ENCODE measurements at places on chromosomes 16 and 17.

GRCh38 chr17:51298508-51299371, 38.4 kb downstream of the UTP18 start:
- DNase-seq, result no peak

DNA sequence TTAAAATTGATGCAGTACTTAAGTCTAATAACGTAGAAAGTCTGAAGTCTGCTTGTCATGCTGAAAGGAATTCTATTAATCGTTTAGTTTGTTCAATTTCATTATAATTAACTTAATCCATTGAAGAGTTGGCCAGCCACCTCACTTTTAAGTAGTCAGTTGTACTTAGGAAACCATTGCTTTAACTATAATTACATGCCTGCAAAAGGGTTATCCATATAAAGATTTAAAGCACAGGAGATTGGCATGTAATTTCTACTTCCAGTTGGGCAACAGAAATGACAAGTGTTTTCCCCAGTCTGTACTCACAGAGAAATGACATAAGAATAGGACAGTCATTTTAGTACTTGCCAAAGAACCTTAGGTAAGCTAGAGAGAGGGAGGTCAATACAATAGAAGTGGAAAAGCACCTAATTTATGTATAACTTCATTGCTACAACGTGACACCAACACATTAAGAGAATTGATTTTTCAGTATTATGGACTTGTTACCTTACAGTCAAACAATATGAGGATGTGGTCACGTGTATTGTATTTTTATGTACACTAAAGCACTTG, 3.7 kb upstream of the USP32 start:
- DNase-seq, result no peak

DNA sequence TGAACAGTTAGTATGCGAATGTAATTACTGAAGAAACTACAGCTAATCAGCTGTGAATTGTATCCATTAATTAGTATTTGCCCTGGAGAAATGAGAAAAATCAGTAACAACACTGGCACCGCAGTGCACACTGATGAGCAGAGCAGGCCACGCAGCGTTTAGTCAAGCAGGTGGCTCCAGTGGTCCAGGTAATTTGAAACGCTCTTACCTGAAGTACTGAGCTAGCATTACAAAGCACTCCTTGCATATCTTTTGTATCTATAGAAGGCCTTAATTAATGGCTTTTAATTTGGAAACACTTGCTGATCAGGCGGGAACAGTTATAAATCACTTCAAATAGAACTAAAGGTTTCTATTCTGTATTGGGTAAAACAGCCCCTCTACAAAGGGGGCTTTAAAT, 76.4 kb downstream of the TOX3 start:
- no peak for DNase-seq

- no peak for DNase-seq
Observed at GRCh38 chr16:81350306-81350615, 35.5 kb downstream of the GAN start.

DNA sequence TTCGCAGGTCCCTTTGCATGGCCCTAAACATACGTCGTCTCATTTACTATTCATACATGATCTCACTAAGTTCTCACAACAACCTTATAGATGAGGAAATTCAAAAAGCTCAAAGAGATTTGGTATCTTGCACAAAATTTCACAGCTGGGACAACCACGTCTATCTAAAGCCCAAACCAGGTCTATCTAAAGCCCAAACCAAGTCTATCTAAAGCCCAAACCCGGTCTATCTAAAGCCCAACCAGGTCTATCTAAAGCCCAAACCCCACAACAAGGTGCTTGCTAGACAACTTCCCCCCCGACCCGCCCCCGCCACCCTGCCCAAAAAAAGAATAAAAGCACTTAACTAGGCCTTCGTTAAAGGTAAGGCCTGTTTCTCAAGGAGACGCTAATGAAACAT, 174.9 kb downstream of the VPS53 start:
- no peak for DNase-seq

DNA sequence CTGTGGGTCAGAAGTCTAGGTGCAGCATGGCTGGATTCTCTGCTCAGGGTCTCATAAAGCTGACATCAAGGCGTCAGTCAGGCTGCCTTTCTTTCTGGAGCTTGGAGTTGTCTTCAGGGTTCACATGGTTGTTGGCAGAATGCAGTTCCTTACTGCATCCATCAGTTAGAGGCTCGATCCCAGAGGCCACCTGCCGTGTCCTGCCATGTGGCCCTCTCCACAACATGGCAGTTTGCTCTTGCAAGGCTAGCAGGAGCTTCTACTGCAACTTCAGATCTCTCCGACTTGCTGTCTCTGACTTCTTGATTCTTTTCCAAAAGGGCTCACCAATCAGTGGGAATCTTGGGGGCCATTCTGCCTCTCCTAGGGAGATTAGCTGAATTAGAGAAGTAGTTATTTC, 11.9 kb downstream of the PITPNC1 start:
- DNase-seq, result no peak

- no peak for DNase-seq
Observed at GRCh38 chr16:86317813-86318650, 192.3 kb upstream of the FOXF1 start.

DNA sequence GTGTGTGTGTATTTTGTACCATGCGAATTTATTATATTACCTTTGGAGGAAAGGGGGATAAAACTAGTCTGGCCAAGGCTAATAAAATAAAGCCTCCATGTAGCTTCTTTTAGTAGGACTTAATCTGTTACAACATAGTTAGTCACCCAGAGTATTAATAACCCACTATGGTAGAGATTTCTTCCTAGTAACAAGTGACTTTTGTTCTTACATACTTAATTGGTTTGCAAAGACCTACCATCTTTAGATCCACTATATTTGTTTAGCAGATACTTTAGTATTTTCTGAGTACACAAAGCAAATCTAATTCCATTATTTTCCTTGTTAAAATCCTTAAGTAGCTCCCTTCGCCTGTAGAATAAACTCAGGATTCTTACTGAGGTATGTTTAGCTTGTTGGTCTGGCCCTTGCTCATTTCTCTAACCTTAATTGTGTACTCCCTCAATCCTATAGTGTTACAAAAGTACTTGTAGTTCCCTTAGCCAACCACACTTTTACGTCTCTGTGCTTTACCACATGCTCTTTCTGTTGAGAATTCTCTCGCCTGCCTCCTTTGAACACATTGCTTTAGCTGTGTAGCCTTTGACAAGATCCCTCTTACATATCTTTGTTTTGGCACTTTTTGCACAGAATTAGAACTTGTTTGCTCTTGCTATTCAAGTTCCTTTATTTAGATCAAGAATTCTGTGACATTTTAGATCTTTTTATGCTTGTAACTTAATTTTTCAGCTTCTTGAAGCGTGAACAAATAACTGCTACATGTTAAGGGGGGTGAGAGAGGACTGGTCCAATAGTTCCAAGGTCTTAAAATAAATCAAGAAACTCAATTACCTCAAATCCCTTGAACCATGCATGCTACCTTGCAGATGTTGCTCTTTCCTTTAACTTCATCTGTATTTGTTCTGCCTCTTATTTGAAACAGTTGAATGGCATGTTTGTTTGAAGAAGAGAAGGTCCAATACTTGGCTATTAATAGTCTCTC, 23.8 kb downstream of the CLTC start:
- no peak for DNase-seq

GRCh38 chr16:1348926-1349325, 2.8 kb downstream of the TSR3 start:
- no peak for DNase-seq

- DNase-seq, result no peak
Observed at GRCh38 chr16:82660075-82660645, 33.4 kb downstream of the CDH13 start.

GRCh38 chr17:65572186-65572580, 10.7 kb upstream of the AXIN2 start:
- no peak for DNase-seq

- DNase-seq, result peak; percentile 96
Observed at GRCh38 chr16:24516900-24517669, 22.3 kb upstream of the RBBP6 start.

- DNase-seq, result no peak
Observed at GRCh38 chr17:10741416-10742135, 11.8 kb upstream of the TMEM220 start.

DNA sequence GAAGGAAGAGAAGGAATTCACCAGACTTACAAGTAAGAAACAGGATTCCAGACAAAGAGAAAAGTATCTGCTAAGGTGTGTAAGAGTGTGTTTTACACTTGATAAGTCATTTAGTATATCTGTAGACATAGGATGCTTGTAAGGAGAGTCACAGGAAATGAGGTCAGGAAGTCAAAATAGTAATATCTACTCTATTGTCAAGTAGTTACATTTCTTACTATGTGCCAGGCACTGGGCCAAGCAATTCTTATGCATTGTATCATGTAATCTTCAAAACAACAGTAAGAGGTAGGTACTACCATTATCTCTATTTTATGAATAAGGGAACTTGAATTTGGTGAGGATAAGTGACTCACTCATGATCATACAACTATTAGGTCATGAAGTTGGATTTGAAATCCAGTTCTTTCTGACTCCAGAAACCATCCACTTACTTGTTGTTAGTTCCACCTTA, 129.1 kb downstream of the SNX11 start:
- no peak for DNase-seq

GRCh38 chr17:3688852-3689261, 7.1 kb downstream of the P2RX5 start:
- DNase-seq, result no peak

- DNase-seq, result no peak
Observed at GRCh38 chr17:76529224-76530094, 8.1 kb downstream of the CYGB start.

DNA sequence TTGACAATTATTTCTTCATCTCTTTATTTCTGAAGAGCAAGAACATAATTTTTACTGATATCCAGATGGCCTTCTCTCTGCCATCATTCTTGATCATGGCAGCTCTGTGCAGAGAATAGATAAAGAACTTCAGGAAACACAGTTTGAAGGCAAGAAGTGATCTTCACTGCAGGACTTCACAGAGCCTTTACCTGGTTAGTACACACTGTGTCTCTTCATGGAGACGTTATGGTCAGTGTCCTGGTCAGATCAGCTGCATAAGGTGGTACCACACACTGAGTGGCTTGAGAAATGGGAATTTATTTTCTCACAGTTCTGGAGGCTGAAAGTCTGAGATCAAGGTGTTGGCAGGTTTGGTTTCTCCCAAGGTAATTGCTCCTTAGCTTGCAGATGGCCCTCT, 129.5 kb downstream of the UTP18 start:
- DNase-seq, result no peak

DNA sequence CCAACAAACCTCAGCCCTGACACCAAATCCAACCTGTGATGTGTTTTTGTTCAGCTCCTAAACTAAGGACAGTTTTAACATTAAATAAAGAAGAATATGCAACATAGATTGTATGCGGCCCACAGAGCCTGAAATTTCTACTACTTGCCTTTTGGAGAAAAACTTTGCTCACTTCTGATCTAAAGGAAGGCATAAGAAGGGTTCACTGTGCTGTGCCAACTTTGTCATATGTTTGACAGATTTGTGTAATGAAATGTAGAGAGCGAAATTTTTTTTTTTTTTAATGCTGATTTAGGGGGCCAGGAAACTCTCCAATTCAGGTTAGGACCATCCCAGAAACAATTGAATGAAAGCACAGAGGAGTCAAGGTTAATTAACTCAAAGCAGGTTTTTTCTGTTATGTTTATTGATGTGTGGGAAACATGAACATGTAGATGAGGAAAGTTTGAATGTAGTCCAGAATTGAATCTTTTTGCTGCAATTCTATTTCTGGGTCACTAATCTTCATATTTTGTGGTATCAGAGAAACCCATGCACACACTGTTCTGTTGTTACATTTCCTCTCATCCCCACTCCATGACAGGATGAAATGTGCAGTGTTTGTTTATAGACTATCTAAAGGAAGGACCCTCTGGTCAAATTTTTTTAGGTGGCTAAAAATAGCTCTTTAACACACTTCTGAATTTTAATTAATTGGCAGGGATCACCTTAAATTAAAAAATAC, 71.5 kb downstream of the TAOK1 start:
- no peak for DNase-seq

GRCh38 chr16:22073350-22073749, 19.0 kb upstream of the VWA3A start:
- DNase-seq, result no peak

DNA sequence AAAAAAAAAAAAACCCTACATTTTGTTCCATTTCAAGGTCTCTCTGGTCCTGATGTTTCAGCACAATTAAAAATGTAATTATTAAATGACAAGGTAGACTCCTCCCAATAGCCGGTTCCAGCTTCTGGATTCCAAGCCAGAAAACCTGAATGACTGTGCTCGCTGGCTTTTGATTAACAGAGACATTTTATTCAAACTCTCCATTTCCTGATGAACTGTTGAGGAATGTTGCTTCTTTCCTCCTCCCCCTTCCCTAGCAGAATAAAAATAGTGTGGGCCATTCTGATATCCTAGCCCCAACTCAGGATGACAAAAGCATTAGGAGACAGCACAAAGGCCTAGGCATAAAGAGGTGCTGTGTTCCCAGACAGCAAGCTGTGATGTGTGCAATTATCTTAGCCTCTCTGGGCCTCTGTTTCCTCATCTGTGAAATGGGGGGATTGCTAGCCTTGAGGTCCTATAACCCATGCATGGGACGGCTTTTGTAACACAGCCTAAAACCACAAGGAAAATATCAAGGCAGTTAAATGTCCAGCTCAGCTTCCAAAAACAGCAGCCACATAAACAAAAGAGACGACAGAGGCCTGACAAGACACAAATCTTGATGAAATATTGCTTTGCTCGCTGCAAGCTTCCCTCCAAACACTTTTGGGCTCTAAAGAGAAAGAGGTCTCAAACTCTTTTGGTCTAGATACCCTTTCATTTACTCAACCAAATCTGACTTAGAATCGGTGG, 127.2 kb upstream of the RCVRN start:
- no peak for DNase-seq

DNA sequence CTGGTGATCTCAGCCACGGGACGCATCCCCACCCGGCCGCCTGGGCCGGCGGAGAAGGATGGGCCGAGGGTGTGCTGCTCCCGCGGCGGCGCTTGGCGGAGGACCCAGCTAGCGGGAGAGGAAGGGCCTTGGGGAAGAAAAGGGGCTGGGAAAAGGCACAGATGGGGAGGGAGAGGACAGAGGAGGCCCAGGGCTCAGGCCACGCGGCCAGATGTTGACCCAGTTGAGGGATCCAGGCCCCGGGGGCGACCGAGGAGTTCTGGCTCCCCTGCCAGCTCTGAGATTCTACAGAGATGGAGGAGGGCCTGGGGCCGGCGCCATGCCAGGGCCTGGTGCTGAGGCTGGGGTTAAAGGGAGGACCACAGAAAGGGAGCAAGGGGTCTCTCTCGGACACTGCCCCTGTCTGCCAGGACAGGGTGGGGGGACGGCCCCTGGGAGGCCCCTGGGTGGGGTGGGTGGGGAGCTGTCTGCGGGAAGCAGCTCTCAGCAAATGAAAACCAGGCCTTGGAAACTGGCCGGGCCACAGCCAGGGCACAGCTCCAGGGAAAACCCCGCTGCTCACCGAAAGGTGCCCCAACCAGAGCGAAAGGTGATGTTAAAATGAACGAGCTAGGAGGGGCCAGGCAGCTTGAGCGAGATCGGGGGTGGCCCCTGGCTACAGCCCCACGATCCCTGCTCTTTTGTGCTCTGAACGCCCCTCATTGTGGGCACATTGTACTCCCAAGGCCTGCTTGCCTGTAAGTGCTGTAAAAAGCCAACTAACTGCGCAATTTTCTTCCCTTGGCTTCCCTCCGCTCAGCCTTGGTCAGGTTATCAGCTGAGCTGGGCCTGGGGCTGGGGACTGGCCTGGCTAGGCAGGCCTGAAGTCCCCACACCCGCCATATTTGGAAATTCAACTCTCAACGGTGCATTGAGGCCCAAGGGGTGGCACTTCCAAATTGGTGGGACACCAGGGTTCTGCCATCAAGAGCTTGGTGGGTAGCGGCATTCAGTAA, 191.4 kb downstream of the ZNF423 start:
- DNase-seq, result no peak
